NCI-H774 (cell line): ENCODE measurements at places on chromosomes 1 and 21.

- DNase-seq: no peak
Observed at GRCh38 chr1:214727274-214727673, 124.3 kb downstream of the CENPF start.

DNA sequence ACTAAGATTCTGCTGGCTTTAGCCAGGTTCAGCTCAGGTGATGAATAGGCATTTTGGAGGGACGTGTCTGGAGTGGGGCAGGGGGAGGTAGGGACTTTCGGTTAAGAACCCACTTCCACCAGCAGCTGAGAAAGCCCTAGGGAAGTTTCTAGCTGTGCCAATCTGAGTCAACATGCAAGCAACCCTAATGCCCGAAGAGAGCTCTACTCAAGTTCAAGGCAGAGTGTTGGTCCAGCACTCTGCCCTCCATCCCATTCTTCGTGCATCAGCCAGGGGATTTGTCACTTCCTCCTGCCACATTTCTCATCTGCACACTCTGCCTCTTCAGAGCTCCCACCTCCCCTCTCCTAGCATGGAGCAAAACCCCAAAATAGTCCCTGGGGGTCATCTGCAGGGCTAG, 208.8 kb downstream of the HIVEP3 start:
- DNase-seq: no peak

DNA sequence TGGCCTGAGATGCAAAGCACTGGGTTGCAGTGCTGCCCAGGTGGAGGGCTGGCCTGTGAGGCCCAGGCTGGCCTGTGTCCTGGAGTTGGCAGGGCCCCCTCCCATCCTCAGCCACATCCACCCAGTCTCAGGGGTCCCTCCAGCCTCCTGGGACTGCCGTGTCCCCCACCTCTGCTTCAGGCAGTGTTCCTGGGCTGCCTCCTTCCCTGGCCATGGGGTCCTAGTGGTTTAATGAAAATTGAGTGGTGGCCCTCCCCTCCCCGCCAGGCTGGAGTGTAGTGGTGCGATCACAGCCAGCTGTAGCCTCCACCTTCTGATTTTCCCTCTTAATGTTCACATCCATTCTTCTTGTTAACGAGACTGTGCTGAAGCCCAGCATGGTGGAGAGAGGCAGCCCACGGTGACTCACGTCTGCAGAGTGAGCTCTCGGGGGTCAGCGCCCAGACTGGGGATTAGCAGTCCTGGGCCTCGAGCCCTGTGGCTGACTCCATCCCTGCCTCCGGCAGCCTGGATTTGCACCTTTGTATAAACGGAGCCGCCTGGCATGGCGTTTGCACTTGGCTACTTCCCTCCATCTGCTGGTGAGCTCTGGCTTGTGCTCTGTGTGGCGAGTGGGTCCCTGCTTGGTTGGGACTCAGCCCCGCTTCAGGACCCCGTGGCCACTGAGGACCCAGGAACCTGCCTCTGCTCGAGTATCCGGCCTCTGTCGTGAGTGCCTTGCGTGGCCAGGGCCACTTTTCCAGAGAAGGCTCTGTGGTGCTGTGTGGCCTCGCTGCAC, 6.9 kb downstream of the MIB2 start:
- no peak for DNase-seq

DNA sequence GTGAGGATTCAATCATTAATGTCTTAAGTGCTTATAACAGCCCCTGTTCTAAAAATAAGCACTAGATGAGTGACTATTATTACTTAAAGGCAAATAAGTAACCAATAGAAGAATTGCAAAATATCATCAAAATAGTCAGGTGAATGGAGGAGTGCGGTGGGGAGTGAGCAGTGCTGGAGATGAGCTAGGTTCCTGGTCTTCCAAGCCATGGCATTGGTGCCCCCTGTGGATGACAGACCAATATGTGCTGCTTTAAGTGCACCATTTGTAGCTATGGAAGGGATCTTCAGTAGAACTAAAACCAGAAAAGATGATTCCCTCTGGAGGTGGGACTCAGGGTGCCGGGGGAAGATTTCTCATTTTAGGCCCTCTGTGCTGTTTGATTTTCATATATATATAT, 46.1 kb upstream of the SLC30A1 start:
- no peak for DNase-seq

GRCh38 chr21:26032263-26032662, 138.3 kb downstream of the APP start:
- DNase-seq: no peak

GRCh38 chr21:32099812-32100416, 178.9 kb downstream of the MIS18A start:
- DNase-seq: no peak

DNA sequence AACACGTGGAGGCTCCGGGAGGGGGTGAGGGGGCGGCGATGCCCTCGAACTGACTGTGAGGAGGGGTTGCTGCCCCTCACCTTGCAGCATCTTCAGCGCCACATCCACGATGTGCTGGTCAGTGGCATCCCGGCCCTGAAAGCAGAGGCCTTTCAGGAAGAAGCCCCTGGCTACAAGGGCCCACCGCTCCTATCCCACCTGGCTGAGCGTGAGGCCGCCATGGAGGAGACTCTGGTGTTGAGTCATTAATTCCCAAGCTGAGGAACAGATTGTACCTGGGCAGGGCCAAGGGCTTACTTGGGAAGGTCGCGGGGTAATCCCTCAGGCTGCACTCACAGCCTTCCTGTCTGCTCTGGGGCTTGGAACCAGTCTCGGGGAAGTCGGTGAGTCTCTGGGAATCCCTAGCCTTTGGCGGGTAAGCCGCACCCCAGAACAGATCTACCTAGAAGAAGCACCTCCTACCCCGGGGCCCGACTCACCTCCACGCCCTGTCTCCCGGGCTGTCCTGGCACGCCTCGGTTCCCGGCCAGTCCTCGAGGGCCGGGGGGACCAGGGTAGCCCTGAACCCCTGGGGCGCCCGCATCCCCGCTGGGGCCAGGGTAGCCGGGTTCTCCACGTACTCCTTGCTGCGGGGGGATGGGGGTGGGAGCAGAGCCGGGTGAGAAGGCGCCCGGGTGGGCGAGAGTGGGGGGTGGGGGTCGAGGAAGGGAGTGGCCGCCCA, 13.9 kb downstream of the COL9A2 start:
- DNase-seq: no peak

DNA sequence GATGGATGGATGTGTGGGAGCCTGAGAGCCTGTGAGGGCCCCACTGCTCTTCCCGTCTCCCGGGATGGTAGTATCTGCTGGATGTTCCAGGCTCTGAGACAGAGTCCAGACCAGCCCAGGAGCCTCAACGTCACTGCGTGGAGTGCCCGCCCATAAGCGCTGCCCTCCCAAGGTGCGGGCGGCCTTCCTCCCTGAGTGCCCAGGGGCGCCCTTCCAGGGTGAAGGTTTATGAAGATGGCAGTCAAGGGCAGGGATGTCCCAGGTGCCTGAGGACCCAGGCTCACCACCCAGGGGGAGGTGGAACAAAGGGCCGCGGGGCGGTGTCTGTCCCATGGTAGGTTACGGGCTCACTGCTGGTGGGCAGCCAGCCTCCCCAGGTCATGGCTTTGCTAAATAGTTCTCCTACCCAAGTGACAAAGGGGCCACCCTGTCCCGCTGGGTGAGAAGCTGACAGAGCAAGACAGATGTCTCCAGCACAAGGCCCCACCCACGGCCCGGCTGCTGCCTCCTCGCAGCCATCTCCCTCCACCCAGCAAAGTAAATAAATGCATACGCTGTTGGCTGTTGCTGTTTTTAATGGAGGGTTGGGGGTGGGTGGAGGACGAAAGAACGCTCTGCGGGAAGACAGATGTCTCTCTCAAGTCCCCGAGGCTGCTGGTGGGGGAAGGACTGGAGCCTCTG, 9.0 kb upstream of the GPR153 start:
- no peak for DNase-seq

DNA sequence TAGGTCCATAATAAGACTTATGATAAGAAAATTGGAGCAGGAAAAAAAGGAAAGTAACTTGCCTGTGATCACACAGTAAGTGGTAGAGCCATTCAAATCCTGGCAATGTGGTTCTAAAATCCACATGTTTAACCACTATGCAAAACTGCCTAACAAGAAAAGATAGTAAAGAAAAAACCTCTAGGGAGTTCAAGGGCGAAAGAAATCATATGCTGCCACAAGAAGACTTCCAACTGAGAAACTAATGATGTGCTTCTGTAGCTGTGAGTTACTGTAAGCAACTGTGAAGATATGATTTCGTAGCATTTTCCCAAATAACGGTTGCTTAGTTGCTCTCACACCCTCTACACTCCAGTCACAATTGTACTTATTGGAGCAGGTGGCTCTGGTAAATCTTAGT, 20.9 kb upstream of the LYPLAL1 start:
- DNase-seq: no peak

GRCh38 chr1:156281281-156281680, 1.3 kb downstream of the SMG5 start:
- no peak for DNase-seq

GRCh38 chr1:186575348-186575747, 104.9 kb downstream of the PTGS2 start:
- no peak for DNase-seq

DNA sequence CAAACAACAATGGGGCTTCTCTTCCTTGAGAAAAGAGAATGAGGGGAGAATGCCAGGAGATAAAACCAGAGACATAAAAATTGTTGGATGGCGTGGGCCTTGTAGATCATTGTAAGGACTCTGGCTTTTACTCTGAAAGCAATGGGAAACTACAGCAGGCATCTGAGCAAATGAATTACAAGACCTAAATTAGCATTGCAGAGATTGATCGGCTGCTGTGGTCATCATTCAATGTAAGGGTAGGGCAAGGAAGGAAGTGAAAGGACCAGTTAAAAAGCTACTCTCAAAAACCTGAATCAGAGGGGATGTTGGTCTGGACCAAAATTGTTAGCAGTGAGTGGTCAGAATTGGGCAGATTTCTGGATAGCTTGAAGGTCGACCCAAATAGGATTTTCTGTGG, 21.4 kb downstream of the FMO3 start:
- no peak for DNase-seq

DNA sequence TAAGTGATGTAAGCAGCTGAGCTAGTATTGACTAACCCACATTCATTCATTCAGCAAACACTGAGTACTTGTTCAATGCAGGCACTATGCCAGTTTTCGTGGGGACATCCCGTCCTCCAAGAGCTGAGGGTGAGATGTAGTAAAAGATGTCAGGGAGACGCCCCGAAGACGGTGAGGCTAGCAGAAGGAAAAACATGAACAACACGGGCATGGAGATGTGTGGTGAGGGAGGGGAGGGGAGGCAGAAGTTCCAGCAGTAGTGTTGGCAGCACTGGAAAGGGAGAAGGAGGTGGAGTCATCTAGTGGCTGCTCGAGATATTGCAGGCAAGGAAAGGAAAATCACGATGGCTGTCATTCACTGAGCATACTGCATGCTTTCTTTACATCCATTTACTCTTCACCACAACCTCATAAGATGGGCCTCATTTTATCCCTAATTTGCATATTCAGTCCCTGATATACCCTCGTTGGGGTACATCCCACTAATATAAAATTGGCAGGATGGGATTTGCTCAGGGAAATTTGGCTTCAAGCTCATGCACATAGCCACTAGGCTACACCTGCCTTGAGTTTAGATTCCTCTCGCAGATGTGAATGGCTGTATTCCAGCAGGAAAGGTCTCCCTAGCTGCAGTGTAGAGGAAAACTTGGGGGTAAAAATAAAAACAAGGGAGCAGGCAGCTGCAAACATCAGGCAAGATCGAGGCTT, 14.5 kb downstream of the PDZK1IP1 start:
- DNase-seq: peak; percentile 44

DNA sequence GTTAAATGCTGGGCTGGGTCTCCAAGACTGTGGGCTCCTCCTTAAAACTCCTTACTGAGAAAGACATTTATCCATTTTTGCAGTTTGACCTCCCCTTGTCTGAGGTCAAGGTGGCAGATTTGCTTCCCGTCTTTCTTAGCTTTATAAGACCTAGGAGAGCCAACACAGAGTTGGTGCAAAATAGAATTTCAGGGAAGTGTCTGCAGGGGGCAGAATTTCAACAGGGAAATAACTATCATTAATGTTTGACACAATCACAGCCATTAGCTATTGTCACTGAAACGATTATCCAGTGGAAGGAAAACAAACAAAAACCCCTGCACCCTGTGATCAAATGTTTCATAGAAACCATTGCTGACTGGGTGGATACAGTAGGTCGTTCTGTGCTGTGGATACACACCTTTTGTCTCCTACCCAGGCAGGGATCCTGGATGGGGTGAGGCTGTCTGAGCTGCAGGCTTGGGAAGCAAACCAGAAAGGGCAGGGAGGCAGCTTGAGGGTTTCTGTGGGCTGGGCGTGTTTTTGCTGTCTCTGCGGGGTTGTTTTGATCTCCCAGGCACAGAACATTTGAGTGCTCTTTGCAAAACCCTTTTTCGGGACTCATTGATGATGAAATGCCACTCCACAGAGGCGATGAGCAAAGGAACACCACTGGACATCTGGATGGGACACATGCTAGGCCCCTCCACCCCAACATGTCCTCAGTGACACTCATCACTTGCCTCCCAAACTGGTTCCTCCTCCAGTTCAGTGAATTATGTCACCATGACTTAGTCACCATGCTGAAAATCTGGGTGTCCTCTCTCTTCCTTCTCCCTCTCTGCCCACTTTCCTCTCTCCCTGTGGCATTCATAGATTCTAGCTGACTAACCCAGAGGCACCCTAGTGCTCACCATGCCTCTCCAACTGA, 94.2 kb upstream of the SERBP1 start:
- peak; percentile 21 for DNase-seq

- DNase-seq: no peak
Observed at GRCh38 chr1:69491416-69491815, 76.3 kb upstream of the LRRC7 start.

DNA sequence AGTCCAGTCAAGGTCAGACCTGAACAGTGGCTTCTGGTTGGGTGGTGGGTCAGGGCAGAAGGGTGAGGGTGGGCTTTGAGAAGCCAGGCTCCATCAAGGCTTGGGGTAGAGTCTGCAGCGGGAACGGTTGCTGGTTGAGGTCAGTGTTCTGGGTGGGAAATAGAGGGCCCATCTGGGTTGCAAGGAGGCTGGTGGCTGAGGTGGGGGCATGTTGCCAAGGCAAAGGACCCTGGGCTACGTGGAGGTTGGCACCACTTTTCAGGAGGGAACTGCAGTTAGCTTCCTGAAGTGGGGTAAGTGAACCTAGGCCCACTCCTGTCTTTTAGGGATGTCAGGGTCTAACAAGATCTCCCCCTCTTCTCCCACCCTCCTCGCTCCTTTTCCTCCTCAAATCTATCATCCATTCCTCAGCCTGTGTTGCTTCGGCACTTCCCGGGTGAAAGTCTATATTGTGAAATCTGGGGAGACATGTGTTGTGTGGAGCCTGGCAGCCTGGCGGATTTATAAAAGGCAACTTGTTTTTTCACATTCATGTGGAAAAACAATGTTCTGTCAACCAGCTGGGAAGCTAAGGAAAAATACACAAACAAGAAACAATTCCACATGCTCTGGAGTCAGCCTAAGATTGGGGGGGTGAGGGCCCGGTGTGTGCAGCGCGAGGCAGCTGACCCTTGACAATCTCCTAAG, 1.5 kb downstream of the IL22RA1 start:
- no peak for DNase-seq

GRCh38 chr1:9347095-9347850, 54.6 kb downstream of the SPSB1 start:
- DNase-seq: peak; percentile 3
